ENCODE measurements at places on chromosomes 13 and 19. TPM values are rescaled to one million over a fixed set of nuclear protein-coding genes. Genes with fewer than 3 reads are reported as not detected.
A peak's percentile ranks its signal among the peaks of the same experiment; 100 is the strongest.

DNA sequence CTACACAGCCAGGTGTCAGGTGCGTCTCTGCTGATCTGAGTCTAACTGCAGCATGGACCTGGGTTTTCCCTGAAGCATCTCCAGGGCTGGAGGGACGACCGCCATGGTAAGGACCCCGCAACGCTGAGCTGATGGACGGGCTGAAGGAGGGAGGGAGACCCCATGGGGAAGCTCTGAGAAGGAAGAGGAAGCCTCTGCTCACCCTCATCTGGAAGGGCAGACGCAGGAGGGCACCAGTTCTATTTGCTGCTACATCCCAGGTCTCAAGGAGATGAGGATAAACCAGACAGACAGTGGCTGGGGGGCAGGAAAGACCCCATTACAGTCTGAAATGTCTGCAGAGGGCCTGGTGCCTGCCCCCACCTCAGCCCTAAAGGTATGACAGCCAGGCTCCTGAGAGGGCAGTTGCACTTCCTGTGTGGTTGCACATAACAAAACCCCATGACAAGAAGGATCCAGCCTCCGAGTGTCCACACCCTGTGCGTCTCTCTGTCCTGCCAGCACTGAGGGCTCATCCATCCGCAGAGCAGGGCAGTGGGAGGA is at the start of gene LILRA2:
TSS of gene LILRA2 (plus strand) at position 461 of the 543 bp plus-strand sequence. CDS start 89 bp downstream, outside the sequence.
- no peak for DNase-seq

GRCh38 chr19:1158885-1159448 is 15.1 kb downstream of the SBNO2 start:
- DNase-seq = peak; percentile 69

ARID3A gene
- total RNA-seq = 6.3 TPM

DNA sequence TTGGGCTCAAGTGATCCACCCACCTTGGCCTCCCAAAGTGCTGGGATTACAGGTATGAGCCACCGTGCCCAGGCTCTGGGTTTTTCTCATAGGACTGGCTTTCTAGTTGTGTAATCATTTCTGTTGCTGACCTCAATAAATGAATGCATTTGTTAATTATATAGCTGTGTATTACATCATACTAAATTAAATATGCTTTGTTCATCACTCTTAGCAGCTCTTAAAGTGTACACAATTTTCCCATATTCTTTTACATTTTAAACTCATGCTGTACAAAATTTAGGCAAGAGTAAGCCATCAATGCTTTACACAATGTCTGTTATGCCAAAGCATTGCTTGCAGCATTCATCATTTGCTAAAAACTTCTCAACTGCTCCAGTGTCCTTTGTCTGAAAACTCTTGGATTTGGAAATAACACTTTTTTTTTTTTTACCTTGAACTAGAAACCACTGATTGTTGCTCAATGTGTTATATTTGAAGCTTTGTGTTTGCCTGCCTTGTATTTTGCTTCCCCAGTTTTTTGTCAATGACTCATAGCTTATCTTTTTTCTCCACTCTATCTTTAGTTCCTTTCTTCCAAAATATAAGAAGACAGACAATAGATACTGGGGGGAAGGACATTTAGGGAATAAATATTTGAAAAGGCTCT is 31.4 kb downstream of the CCDC122 start:
- DNase-seq = no peak

- no peak for DNase-seq
Observed at GRCh38 chr13:32883474-32883873, 132.7 kb upstream of the KL start.

DNA sequence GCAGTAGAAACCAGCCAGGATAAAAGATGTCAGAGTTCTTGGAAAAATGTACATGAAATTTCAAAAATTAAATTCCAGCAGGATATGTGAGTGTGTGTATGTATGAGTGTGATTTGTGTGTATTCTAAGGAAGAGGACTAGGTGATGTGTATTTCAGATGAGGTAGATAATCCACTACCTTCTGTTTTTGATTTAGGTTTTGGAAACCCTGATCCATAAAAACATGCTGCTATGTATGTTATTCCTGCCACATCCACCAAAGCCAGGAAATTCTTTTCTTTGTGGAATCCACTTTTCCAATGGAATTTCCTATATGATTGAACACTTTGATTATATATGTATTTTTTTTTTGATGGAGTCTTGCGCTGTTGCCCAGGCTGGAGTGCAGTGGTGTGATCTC is 276.9 kb downstream of the UQCRFS1 start:
- DNase-seq = no peak

DNA sequence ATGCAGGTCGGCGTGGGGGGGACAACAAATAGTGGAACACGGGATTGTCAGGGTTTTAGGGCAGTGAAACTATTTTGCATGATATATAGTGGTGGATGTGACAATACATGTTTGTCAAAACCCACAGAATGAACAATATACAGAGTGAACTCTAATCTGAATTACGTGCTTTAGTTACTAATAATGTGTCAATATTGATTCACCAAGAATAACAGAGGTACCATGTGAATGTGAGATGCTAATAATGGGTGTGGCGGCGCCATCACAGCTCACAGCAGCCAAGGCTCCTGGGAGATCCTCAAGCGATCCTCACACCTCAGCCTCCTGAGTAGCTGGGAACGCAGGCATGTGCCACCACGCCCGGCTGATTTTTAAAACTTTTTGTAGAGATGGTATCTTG is 12.9 kb downstream of the ELAVL1 start:
- DNase-seq = no peak

GRCh38 chr19:12834976-12835757 is 788 bp upstream of the RTBDN start:
- DNase-seq = no peak

DNA sequence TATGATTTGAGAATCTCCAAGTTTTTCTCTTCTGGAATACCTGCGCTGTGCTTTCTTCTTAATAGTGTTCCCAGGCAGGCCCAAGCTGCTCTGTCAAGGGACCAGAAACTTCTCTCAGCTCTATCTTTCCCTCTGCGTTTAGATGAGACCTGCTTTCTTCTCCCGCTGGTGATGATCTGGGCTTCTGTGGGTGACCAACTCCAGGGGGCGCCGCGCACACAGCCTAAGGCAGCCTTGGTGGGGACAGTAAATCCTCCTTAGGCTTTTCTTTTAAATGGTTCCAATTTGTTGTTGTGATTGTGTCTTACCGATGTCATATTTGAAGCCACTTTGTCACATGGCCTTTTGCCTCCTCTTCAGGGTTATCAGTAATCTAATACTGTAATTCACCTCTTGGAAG is 439.4 kb upstream of the KLF12 start:
- DNase-seq = no peak

ADGRE3 gene
- total RNA-seq = 0.23 TPM

GRCh38 chr19:27986299-27986698 is 1226.7 kb downstream of the UQCRFS1 start:
- DNase-seq = no peak

- no peak for DNase-seq
Observed at GRCh38 chr19:18742324-18742723, 48.8 kb downstream of the COMP start.

GPR4 gene
- 5.1 TPM for total RNA-seq

DNA sequence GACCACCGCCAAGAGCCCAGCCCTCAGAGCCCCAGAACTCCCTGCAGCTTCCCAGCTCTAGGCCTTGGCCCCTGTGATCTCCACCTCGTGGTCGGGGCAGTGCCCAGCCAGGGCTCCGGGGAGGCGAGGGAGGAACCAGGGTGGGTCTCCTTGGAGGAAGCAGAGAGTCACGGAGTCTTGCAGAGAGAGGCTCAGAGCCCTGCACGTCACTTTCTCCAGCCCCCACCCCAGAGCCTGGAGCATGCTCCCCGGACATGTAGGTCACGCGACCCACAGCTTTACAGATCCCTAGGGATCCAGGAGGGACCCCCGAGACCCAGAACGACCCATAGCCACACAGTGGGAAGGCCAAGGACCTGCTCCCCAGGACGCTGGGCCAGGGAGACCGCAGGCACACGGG is 11.9 kb downstream of the GADD45B start:
- no peak for DNase-seq

C19orf85 gene
- not detected for total RNA-seq

GRCh38 chr13:67204764-67205163 is 25.4 kb downstream of the PCDH9 start:
- DNase-seq = no peak

DNA sequence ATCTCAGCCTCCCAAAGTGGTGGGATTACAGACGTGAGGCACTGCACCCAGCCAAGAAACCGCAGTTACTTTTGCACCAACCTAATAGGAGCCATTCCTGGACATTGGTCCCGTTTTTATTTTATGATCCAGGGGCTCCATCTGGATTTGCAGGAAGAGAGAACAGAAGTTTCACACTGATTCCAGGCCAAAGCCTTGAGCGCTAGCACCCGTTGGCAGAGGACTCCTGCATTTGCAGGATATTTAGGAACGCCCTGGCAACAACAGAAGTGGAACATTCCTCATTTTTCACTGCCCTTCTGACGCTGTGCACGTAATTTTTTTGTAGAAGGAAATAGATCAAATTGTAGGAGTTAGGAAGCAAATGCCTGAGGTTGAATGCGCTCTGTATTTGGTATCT is 11.7 kb upstream of the SULT2A1 start:
- no peak for DNase-seq

CEACAM5 gene
- not detected for total RNA-seq

OVOL3 gene
- total RNA-seq = not detected

C19orf67 gene
- total RNA-seq = not detected

GRCh38 chr19:45973553-45974338 is at the start of gene NOVA2:
TSS of gene NOVA2 (minus strand) at chr19:45973865. CDS start at chr19:45973351, 514 bp downstream.
- DNase-seq = peak; percentile 91

DNA sequence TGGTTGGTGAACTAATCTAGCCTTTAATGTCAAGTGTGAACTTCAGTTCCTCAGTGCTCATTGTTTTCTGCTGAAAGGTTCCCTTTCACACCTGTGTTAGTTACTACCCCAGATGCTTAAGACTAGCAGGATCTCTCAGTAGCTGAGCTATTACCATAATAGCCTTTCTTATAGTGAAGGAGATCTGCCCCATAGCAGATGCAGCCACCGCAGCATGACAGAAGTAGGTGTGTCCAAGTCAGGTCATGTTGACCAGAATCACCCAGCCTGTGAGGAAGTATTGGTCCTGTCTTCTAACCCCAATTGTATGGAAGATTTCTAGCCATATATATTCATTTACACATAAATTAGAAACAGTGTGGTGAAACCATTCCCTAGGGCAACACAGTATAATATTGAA is 37.3 kb downstream of the ZAR1L start:
- DNase-seq = no peak

PLIN4 gene
- total RNA-seq = 21.4 TPM

GRCh38 chr19:35740108-35740422 is 2.2 kb downstream of the IGFLR1 start:
- DNase-seq = no peak

- DNase-seq = no peak
Observed at GRCh38 chr13:31074756-31075155, 86.9 kb downstream of the HSPH1 start.

CEACAM7 gene
- total RNA-seq = not detected

IGFL3 gene
- total RNA-seq = not detected

TLE6 gene
- 0.57 TPM for total RNA-seq

- no peak for DNase-seq
Observed at GRCh38 chr19:34353546-34353945, 11.4 kb upstream of the GPI start.

ZNF574 gene
- total RNA-seq = 7.6 TPM

- DNase-seq = no peak
Observed at GRCh38 chr19:45716359-45717130, 14.2 kb downstream of the FBXO46 start.

DNA sequence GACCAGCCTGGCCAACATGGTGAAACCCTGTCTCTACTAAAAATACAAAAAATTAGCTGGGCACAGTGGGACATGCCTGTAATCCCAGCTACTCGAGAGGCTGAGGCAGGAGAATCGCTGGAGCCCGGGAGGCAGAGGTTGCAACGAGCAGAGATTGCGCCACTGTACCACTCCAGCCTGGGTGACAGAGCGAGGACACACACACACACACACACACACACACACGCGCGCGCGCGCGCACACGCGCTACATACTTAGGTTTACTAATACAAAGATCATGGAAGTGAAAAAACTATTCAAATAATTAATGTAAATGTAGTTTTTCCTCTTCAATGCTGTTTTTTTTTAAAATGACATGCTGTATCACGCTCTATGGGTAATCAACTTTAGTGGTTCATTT is 58.5 kb upstream of the ZDHHC20 start:
- no peak for DNase-seq
